ENCODE measurements at places on chromosomes 1 and 21. TPM values are rescaled to one million over a fixed set of nuclear protein-coding genes. Genes with fewer than 3 reads are reported as not detected.

SEC16B gene
- total RNA-seq = 0.69 TPM

PTPN7 gene
- total RNA-seq = not detected

FCN3 gene
- not detected for total RNA-seq

NES gene
- total RNA-seq = 125 TPM

CFHR3 gene
- 1.5 TPM for total RNA-seq

OPTC gene
- not detected for total RNA-seq

RAP1GAP gene
- total RNA-seq = 20.3 TPM

CA6 gene
- 0.24 TPM for total RNA-seq

ACTL8 gene
- total RNA-seq = not detected

ERVH48-1 gene
- not detected for total RNA-seq

RNU1-3 gene
- 2,993 TPM for total RNA-seq

CLDN17 gene
- not detected for total RNA-seq

FAM72D gene
- total RNA-seq = 3.4 TPM

VCAM1 gene
- 37.0 TPM for total RNA-seq

LRRC7 gene
- 1.9 TPM for total RNA-seq

- no peak for DNase-seq
Observed at GRCh38 chr21:35563885-35564451, 496.4 kb downstream of the SETD4 start.

- DNase-seq = no peak
Observed at GRCh38 chr1:212488436-212489283, 55.9 kb downstream of the NENF start.

GRCh38 chr1:204257446-204257845 is 43.7 kb upstream of the GOLT1A start:
- no peak for DNase-seq

- DNase-seq = no peak
Observed at GRCh38 chr21:41921021-41921420, 32.8 kb downstream of the C2CD2 start.

DNA sequence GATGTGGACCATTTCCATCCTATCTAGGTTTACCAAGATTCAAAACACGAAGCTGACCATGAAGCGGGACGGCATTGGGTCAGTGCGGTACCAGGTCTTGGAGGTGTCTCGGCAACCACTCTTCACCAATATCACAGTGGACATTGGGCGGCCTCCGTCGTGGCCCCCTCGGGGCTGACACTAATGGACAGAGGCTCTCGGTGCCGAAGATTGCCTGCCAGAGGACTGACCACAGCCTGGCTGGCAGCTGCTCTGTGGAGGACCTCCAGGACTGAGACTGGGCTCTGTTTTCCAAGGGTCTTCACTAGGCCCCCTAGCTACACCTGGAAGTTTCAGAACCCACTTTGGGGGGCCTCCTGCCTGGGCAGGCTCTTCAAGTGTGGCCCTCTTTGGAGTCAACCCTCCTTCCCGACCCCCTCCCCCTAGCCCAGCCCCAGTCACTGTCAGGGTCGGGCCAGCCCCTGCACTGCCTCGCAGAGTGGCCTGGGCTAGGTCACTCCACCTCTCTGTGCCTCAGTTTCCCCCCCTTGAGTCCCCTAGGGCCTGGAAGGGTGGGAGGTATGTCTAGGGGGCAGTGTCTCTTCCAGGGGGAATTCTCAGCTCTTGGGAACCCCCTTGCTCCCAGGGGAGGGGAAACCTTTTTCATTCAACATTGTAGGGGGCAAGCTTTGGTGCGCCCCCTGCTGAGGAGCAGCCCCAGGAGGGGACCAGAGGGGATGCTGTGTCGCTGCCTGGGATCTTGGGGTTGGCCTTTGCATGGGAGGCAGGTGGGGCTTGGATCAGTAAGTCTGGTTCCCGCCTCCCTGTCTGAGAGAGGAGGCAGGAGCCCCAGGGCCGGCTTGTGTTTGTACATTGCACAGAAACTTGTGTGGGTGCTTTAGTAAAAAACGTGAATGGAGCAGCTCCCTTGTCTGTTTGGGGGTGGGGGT is 864 bp upstream of the CCDC24 start:
- no peak for DNase-seq

DNA sequence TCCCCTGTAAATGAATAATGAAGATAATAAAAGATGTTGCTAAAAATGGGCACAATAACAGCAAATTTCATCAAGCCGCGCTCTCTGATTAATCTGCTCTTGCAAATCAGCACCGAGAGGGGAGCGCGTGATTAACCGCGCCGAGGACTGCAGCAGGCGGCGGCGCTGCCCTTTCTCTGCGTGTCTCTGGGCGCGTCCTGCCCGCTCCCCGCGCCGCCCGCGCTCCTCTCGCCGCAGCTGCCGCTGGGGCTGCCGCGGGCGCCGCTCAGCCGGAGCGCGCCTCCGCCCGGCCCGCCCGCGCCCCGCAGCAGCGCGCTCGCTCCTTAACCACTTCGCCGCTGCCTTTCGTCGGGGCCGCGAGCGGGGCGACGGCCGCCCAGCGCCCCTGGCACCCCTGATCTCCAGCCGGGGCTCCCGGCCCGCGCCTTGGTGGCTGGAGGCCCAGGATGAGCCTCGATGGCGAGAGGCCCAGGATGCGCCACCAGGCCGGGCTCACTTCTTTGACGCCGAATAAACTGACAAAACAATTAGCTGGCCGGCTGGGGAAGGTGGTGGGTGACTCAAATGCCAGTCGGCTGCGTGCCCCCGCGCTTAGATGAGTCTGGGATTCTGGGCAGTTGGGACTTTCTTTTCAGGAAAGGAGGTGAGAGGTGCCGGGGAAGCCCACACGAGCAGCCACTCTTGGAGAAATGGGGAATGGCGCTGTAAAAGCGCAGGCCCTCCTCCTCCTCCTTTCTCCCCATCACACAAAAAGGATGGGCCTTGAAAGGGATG is 221.4 kb upstream of the PKN2 start:
- DNase-seq = no peak

DNA sequence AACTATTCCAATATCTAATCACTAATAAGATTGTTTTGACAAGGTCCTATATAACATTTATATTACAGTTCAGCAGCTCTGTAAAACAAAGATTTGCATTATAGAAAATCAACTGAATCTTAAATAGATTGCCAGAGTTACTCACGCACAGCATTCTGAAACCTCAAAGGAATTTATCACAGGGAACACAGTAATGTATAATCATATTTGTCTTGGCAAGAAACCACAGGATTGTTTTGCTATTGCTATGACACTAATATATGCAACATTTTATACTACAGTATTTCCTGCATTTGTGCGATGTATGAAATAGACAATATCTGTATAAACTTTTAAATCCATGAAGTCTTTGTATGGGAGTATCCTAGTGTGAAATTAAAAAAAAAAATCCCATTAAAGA is 101.4 kb downstream of the PLPPR5 start:
- DNase-seq = no peak

- DNase-seq = no peak
Observed at GRCh38 chr1:49686107-49686506, 337.6 kb downstream of the AGBL4 start.

GRCh38 chr1:70361727-70362398 is 7.3 kb upstream of the ANKRD13C start:
- no peak for DNase-seq

DNA sequence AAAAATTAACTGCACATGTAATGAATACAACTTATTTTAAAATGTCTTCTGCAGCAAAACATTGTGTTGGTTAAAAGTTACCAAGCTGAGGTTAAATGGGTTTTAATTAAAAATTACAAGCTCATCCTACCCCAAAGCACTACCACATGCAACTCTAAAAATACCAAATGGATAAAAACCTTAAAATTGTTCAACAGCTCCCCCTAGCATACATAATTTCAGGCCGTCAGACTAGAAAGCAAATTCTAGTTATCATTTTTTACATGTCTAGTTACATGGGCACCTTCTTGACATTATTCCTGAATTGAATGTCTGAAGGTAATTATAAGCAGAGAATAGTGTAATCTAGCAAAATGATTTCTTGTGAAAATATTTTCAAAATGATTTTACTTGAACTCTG is 176.5 kb downstream of the C1orf21 start:
- DNase-seq = no peak

DNA sequence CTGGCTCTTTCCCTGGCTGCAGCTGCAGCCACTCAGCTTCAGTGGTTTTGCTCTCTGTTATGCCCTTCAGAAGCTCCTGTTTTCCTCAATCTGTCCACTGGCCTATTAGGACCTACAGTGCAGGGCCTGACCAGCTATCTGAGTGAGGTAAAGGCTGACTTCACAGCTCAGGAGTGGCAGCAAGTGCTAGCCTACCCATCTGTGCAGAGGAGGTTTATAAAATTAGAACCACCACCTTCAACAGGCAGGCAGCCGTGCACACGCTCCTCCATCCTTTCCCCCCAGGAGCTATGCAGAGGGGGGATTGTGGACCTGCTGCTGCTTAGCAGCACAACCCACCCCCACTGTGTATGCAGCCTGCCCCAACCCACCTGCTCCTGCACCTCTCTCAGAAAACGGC is 8.3 kb downstream of the ADAR start:
- DNase-seq = no peak

GRCh38 chr1:198333744-198334143 is 176.9 kb downstream of the NEK7 start:
- DNase-seq = no peak

- no peak for DNase-seq
Observed at GRCh38 chr1:112956544-112957132, 642 bp upstream of the SLC16A1 start.

GRCh38 chr1:112876315-112876714 is 79.7 kb downstream of the SLC16A1 start:
- no peak for DNase-seq

GRCh38 chr1:176609556-176610408 is 146.8 kb downstream of the PAPPA2 start:
- DNase-seq = no peak

DNA sequence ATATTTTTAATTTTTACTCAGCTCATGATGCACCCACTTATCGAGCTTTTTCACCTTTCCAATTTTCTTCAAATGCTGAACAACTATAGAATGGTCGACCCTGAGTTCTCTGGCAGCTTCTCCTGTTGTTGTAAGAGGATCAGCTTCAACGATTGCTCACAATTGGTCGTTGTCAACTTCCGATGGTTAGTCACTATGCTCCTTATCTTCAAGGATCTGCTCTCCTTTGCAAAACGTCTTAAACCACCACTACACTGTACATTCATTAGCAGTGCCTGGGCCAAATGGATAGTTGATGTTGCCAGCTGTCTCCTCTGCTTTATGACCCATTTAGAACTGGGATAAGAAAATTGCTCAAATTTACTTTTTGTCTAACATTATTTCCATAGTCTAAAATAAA is 385.9 kb upstream of the LYPLAL1 start:
- no peak for DNase-seq

- DNase-seq = no peak
Observed at GRCh38 chr21:45865106-45865835, 116.3 kb upstream of the COL6A1 start.

- no peak for DNase-seq
Observed at GRCh38 chr1:233364695-233365539, 37.4 kb downstream of the MAP3K21 start.

DNA sequence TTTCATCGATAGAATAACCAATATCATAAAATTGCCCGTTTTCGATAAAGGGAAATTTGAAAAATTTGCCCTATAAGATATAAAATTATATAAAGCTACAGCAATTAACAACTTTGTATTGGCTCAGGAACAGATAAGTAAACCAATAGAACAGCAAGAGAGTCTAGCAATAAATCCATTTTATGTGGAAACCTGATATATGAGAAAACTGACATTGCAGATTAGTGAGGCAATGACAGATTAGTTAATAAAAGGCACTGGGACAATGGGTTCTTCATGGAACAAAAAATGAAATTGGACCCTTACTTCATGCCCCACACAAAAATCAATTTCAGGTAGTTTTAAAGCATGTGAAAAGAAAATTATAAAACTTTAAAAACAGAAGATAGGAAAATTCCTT is 169.9 kb upstream of the ST6GALNAC5 start:
- DNase-seq = no peak

All from type B pancreatic cell (in vitro differentiated cells).